Stimulated activated CD4-positive, alpha-beta T cell treated with anti-CD3 and anti-CD28 coated beads, Interleukin-15, amount 100 ng/mL, for 24 hours (primary cell): ENCODE measurements at places on chromosomes 12 and 14.
A peak's percentile ranks its signal among the peaks of the same experiment; 100 is the strongest.

DNA sequence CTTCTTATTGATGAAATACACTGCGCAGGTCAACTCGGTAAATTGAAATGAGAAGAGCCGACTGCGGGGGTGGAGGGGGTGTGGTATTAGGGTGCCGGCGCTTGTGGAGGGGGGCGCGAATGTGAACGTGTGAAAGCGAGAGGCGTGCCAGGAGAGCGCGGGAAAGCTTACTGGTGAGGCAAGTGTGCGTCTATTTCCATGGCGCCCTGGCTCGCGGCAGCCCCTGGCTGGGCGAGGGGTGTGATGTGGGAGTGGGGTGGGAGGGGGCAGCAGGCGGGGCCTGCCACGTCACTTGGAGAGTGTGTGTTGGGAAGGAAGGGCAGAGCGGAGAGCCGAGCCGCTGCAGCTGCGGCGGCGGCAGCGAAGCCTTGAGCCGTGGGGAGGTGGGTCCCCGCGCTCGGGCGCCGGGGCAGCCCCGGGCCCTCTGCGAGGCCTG, 88.8 kb downstream of the GALNT8 start:
- peak; percentile 37 for DNase-seq

- no peak for DNase-seq
Observed at GRCh38 chr12:99722690-99723486, 75.3 kb downstream of the GARIN6 start.

DNA sequence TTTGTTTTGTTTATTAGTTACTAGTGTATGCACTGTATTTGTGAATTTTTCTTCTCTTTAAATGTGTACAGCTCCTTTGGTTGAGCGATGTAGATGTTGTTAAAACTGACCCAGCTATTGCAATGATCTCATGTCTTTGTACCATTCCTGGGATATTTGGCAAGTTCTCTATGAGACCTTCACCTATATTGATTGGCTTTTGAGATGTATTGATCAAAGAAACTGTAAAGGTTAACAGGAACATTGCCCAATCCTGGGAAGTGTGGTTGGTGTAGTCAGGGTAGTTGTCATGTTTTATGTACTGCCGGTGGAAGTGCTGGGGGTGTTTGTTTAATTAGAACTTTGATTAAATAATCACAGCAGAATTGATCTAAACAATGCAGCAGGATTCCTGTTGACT, 43.1 kb downstream of the ACSS3 start:
- no peak for DNase-seq

- DNase-seq = peak; percentile 57
Observed at GRCh38 chr12:46523863-46524770, 151.5 kb upstream of the SLC38A2 start.

GRCh38 chr14:91256661-91257060, 12.2 kb upstream of the GPR68 start:
- DNase-seq = no peak

DNA sequence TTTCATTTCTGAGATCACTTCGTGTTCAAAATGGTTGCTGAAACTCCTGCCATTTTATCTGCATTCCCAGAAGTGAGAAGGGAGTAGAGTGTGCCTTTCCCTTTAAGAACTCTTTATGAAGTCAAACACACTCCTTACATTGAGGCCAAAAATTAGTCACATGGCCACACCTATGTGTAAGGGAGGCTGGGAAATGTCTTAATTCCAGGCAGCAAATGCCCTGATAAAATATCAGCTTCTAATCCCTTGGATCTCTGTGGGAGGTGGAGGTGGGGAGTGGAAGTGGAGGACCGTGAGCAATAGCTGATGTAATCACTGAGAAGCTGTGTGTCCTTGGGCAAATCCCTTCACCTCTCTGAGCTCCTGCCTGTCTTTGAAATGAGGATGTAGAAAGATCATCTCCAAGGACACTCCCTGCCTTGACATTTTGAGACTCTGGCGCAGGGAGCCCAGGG, 22.7 kb upstream of the ANKRD9 start:
- DNase-seq = no peak

DNA sequence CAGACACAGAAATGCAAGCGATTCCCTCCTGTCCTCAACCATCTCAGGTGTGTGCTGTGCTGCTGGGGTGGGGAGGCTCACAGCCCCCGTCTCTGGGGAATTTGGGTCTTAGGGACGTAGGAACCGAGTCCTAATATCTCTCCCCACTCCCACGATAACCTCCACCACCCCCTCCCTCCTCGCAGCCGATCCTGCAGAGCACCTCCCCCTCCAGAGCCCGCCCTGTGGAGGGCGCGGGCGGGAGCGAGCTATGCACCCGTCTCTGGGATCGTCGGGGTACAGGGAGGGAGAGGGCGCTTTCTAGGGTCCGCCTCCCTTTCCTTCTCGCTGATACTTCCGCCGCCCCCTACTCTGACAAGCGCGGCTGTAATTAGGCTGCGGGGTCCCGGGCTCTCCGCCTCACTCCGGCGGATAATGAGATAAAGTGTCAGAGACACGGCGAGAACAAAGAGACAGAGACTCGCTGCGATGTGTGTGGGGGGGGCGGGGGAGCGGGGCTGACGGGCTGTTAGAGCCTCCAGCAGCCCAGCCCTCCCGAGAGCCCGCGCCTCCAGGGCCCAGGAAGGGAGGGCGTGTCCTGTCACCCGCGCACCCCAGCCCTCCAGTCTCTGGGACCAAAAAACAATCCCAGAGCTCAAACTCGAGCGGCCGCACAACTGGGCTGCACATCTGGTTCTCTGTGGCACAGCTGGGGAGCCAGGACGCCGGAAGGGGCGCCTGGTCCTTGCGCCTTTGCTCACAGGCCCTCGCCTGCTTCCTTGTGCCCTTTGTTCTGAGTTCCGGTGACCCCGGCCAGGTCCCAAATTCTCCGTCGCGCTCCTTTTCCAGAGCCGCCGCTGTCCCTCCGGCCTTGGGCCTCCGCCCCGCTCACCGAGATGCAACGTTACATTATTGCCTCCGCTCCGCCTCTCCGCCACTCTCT, 8.7 kb downstream of the SHMT2 start:
- DNase-seq = peak; percentile 61

GRCh38 chr14:99202516-99202915, 69.5 kb downstream of the BCL11B start:
- DNase-seq = no peak

DNA sequence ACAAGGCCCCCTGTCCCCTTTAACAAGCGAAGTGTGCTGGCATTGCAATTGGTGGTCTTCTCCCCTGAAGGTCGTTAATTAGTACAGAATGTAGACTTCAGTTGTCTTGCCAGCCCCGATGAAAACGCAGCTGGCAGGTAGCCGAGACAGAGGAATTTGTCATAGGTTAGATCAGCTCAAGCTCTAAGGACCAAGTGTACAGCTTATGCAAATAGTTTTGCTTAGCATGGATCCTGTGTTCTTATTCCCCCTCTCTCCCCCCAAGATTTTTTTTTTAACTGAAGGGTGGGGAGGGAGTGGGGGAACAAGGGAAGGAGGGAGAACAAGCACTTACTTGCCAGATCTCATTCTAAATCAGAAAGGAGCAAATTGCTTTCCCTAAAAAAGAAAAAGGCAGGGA, 58.6 kb upstream of the PARP11 start:
- no peak for DNase-seq

GRCh38 chr12:54688309-54689033, 40.3 kb upstream of the DCD start:
- no peak for DNase-seq

GRCh38 chr14:90649083-90649482, 167.1 kb downstream of the TTC7B start:
- DNase-seq = no peak

- no peak for DNase-seq
Observed at GRCh38 chr12:121373755-121374154, 21.5 kb upstream of the ANAPC5 start.

DNA sequence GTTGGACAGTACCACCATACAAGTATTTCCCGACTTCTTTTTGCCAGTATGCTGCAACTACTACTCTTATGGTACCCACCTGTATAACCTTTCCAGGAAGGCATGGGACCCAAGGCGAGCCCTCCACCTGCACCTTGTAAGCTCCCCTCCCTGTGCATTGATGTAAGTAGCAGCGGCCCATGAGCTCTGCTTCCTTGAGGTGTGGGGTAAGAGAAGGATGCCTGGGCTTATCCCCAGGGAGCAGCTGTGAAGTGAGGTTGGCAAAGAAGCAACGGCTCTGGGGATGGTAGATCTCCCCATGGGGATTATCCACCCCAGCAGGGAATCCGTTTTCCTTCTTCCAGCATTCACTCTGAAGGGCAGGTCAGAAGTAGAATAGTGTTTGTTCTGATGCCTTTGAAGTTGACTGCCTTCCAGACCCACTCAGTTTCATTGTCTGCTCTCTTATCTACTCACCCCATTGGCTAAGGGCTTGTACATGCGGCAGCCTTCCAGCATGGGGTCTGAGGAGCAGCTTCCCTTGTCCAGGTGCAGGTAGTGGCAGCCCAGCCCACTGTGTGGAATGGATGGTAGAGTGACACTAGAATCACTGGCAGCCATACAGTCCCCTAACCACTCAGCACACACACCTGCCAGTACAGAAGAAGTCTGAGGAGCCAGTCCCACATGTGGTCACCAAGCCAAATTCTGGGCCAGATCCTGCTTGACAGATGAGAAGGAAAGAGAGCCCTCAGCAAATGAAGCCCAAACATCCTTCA, 3.4 kb downstream of the CIROP start:
- no peak for DNase-seq

GRCh38 chr14:74865156-74865555, 10.8 kb downstream of the PROX2 start:
- no peak for DNase-seq

DNA sequence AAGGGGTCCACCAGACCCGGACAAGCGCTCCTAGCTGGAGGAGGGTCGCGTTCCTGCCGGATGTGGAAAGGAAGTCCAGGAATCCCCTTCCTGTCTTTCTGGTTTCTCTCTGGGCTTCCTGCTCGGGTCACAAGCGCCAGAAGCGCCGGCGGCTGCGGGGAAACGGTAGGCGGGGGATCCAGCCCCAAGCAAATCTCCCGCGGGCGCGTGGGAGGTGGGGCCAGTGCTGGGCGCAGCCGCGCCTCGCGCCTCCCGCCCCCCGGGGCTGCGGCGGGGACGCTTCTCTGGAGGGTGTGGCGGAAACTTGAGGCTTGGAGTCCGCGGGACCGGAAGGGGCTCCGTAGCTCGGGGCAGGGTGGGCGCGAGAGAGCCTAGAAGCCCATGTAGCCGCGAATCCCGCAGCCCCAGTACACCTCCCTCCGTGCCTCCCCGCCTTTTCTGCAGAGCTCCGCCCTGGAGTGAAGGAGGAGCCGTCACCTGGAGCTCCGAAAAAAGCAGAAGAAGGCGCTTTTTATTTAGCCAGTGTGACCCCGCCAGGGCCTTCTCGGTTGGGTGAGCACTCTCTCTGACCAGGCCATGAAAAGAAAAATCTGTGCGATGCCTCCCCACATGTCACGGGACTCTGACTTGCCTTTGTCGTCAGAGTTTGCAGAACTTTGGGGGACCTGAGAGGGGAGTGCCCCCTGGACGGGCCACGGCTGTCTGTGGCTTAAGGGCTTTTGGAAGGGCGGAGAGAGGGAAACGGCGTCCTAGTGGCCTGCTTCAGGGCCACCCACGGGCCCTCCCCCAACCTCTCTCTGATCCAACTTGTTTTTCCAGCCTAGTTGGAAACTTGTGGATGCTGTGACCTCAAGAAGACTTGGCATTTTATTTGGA, 21.4 kb upstream of the CLEC2D start:
- peak; percentile 96 for DNase-seq

DNA sequence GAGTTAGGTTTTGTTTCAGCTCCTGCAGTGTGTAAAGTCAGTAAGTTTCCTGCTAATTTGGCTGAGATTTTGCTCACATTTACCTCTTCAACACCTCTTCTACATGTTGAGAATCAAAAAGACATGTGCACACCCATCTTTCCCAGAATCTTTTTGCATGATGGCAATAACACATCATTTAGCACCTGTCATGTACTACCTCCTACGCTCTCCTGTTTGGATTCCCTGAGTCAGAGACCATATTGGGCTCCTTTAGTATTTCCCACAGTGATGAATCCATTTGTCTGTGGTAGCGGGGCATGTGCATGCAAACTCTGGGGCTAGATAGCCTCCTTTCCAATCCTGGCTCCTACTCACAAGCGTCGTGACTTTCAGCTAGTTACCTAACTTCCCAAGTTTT, 20.1 kb downstream of the PLBD1 start:
- DNase-seq = no peak

DNA sequence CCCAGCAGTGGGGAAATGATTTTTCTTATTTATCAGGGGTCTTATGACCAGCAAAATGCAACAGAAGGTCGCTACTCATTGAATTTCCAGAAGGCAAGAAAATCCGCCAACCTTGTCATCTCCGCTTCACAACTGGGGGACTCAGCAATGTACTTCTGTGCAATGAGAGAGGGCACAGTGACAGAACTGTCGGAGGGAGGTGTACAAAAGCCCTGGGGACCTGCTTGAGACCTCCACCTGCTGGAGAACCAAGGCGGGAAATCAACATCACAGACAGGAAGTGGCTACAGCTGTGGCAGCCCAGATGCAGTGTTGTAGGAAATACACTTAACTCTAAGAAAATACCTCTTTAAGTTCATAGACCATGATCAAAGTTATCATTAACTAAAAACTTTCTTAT, 250.9 kb upstream of the OR4E1 start:
- peak; percentile 60 for DNase-seq

GRCh38 chr12:8672381-8672780, 9.8 kb upstream of the MFAP5 start:
- DNase-seq = no peak

- no peak for DNase-seq
Observed at GRCh38 chr14:56730538-56731145, 79.6 kb downstream of the OTX2 start.

DNA sequence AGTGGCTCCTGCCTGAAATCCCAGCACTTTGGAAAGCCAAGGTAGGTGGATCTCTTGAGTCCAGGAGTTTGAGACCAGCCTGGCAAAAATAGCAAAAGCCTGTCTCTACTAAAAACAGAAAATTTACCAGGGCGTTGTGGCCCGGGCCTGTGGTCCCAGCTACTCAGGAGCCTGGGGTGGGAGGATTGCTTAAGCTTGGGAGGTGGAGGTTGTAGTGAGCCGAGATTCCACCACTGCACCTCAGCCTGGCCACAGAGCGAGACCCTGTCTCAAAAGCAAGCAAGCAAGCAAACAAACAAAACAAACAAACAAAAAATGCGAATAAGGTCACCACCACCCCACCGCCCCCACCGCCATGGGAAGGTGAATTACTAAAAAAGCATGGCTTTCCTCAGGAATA, 238.7 kb downstream of the ATXN7L3B start:
- no peak for DNase-seq

- no peak for DNase-seq
Observed at GRCh38 chr12:129101404-129101803, 248.1 kb downstream of the GLT1D1 start.

- DNase-seq = no peak
Observed at GRCh38 chr14:102711946-102712345, 65.3 kb upstream of the TRAF3 start.

GRCh38 chr14:95229749-95230148, 72.4 kb upstream of the DICER1 start:
- DNase-seq = no peak
